NK-92 treated with Interleukin-12 subunit alpha and Interleukin-12 subunit beta, amount 100 ng/mL, for 24 hours (cell line): ENCODE measurements at places on chromosomes 5 and 9.

DNA sequence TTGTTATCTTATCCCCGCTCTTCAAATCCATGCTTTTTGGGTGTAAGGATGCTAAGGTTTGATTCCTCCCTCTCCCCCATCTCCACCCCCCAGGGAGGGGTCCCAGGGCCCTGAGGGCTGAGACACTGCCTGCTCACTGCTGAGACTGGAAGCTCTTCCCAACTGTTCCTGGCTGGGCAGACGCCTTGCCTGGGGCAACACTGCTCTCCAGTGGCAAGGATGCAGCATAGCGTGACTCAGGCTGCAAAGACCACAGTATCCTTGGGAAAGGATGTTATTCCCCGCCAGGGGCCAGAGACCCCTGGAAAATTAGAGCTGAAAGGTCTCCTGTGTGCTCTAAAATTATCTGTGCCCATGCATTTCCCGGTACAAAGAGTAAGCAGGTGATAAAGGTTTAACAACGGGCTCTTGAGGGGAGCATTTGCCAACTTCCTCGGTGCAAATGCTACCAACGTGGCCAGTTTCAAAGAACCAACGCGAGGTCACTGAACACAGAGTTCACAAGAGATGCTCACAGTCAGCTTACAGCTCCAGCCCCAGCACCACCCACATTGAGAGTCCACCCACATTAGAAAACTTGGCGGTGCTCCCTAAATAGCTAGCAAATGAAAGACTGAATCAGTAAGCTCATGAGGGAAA lies 271.9 kb downstream of the NSG2 start:
- DNase-seq = no peak

DNA sequence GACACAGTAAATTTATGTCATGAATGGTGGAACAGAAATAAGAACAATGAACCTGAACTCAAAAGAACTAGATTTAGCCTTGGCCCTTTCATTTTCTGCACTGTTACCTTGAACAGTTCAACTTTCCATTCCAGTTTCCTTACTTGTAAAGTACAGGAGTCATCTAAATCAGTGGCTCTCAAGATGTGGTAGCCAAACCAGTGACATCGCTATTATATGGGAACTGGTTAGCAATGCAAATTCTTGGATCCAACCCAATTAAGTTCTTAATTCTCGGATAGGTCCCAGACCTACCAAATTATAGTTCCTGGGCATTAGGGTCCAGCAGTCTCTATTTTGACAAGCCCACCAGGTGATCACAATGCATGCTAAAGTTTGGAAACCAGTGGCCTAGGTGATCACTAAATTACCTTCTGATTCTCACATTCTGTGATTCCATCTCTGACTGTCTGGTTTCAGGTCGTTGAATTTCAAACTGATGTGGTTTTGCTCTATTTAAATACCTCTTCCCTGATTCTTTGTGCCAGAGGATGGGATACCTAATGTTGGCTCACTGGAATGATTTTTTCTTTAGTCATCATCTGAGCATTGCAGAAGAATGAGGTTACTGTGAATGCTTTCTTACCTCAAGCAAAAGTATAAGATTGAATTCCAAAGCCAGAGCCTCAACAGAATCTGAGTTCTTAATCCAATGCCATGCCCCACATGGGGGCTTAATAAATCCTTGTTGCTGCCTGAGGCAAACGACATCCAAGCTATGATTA lies 253.8 kb downstream of the ENC1 start:
- no peak for DNase-seq

DNA sequence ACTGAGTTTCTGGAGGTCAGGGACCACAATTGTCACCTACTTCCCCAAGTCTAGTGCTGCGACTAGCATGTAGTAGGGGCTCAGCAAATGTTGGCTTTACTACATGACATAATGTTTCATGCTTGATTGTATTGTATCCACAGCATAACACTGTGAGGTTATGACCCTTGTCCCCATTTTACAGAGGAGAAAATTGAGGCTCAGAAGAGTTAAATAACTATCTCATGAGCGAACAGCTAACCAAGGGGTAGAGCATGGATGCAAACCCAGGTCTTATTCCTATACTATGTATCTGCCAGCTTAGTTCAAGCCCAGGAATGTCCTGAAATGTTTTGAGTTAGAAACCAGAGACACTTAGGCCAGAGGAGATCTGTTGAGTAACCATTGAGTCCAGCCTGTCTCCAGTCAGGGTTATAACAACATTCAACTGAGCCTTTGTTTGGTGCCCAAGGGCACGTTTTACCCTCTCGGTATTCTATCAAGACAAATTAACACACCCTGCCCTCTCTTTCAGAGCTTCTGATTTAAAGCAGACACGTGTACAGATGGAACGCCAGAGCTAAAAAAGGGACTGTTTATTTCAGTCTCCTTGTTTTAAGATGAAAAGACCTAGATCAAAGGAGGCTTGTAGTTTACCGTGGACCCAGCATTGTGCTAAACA lies 16.5 kb downstream of the ANGPTL2 start:
- DNase-seq = no peak

DNA sequence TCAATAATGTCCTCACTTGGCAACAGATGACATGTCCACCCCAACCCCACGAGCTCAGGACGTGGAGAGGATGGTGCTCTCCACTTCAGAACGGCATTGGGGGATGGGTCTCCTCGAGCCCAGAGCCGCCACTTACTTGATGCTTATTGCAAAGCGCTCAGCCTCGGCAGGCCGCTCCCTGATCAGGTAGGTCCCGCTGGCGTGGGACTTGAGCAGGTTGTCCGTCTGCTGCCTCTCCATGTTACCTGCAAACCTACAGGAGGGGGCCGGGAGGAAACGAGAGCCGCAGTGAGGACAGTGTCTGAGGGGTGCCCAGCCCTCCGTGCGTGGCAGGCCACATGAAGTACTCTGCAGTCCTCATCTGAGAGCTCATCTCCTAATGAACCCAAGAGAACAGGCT lies 36.6 kb upstream of the SARDH start:
- no peak for DNase-seq

DNA sequence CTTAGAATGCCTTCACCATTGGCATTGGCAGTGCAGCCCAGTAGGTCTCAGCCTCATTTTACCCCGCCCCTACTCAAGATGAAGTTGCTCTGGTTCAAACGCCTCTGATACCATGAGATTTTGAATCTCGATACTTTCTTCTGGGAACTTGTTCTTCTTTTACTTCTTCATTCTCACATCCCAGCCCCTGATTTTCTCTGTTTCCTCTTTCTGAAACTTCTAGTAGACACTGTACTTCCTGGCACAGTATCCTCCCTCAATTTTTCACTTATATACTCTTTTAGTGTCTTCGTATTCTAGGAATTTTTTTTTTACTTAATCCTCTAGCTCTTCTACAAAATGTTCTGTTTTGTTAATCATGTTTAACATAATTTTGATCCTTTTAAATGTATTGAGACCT lies 13.1 kb upstream of the ZNF79 start:
- no peak for DNase-seq

GRCh38 chr9:86511614-86512360 lies 157.6 kb upstream of the TUT7 start:
- DNase-seq = no peak

GRCh38 chr5:135831439-135831838 lies 3.0 kb upstream of the SLC25A48 start:
- no peak for DNase-seq

DNA sequence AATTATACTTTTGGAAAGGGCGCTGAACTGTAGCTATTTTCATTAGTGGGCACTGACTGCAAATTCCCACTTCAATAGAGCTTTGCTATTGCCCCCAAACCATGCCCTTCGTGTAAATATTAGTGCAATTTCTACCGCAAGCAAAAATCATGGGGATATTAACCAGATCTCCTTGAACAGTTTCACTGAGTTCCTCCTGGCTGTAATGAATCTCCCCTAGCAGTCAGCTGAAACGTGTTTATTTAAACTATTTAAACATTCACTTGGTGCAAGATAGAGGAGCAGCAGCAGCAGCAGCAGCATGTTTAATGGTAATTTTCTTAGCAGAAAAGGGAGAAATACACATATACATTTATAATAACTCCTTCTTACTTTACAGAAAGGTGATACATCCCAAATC lies 54.4 kb downstream of the ARRDC3 start:
- DNase-seq = no peak

GRCh38 chr9:106643211-106643930 lies 219.6 kb upstream of the ZNF462 start:
- DNase-seq = no peak

- DNase-seq = no peak
These were observed 246.6 kb upstream of the ANKRD55 start for GRCh38 chr5:56479696-56480077.

DNA sequence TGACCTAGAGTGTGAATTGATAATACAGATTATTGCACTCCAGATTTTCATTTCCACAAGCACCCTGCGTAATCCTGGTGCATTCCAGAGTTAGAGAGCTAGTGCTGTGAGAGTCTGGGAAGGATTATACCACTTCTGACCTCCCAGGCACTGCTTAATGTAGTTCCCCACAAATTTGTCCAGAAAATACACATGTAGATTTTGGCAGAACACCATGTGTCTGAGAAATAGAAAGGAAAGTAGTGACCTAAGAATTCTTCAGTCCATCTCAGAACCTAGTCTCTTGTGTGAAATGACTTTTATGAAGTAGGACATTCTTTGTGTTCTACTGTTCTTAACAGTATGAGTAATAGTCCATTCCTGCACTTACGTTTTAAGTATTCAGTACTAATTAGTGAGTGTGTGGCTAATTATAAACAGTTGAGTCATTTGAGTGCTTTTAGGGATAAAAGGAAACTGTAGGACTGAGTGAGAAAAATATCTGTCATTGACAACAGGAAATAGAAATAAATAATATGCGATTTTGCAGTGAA lies 27.8 kb upstream of the PTPDC1 start:
- DNase-seq = no peak

DNA sequence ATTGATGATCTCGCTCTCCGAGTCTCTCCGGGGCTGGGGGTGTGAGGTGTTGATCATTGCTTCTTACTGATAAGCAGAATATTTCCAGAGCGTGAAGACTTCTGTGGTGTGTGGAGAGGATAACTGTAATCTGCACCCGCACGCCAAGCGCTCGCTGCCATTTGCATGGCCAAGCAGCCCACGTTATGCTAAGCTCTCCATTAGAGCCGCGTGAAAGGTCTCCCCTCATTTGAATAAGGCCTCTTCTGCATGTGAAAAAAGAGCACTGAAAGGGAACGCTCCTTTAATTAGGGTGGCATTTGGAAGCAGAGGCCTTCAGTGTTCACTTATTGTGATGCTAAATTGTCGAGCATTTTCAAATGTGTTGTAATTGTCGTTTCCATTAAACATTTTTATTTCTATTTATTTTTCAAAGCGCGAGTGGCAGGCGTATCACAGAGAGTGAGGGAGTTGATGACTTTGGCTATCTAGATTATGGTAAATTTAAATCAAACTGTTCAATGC lies 163.6 kb upstream of the IRX2 start:
- DNase-seq = no peak

DNA sequence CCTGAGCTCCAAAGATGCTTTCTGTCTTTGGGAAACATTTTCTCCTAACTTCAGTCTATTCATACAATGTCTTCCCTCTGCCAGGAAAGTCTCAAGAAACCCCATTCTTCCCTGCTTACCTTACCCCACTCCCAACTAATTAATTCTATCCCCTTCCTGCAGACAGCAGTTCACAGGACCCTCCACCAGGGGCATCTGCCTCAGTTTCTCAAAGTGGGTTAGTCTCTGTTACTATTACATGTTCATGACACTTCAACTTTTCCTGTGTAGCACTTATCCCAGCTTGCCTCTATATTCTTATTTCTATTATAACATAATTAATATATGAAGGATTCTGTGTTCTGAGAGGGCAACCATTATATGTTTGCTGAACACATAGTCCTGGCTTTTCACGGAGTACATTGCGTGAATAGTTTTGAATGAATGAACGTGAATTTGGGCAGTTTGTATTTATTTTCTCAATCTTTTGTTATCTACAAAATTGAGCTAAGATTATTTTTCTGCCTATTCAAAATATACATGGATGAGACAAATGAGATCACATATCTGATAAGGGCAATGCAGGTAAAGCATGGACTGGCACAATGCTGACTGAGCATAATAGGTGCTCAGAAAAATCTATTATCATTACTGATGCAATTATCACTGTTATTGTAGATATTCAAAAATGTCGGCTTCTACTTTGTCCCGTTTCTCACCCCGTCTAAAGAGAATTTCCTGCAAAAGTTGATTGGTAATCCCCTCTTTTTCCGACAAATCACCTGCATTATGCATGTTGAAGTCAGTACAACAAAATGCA lies 341.1 kb downstream of the BRINP1 start:
- no peak for DNase-seq

GRCh38 chr9:34570376-34570775 lies 19.1 kb downstream of the CNTFR start:
- DNase-seq = no peak

GRCh38 chr5:95989283-95990048 lies 27.8 kb upstream of the ELL2 start:
- DNase-seq = no peak
